ENCODE measurements at places on chromosomes 2 and 18.
A peak's percentile ranks its signal among the peaks of the same experiment; 100 is the strongest.

GRCh38 chr2:241619597-241620418 lies 17.1 kb downstream of the THAP4 start:
- DNase-seq = no peak

- no peak for DNase-seq
These were observed 49.6 kb downstream of the GALNT14 start for GRCh38 chr2:31088504-31089195.

GRCh38 chr18:10037181-10037580 lies 123.4 kb downstream of the VAPA start:
- no peak for DNase-seq

- DNase-seq = no peak
These were observed 67.2 kb downstream of the COLEC12 start for GRCh38 chr18:433298-433697.

GRCh38 chr2:237921967-237922492 lies 44.8 kb upstream of the UBE2F start:
- no peak for DNase-seq

DNA sequence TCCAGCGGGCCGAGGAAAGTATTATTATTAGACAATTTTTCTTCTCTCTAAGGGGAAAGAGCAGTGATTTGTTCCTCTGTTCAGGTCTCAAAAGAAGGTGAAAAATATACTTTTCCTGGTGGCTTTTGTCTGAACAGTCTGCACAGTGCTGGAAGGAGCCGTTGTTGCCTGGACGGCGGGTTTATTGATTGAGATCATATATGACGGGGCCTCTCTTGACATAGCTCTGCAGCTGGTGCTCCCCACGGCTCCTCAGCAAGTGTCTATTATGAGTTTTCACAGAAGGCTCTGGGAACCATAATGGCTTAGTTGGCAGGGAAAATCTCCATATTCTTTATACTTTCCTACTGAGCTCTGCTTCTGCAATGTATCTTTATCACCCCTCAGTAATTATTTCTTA lies 42.9 kb downstream of the FSHR start:
- DNase-seq = no peak

- peak; percentile 63 for DNase-seq
These were observed 32.6 kb upstream of the SPAG16 start for GRCh38 chr2:213251618-213252017.

DNA sequence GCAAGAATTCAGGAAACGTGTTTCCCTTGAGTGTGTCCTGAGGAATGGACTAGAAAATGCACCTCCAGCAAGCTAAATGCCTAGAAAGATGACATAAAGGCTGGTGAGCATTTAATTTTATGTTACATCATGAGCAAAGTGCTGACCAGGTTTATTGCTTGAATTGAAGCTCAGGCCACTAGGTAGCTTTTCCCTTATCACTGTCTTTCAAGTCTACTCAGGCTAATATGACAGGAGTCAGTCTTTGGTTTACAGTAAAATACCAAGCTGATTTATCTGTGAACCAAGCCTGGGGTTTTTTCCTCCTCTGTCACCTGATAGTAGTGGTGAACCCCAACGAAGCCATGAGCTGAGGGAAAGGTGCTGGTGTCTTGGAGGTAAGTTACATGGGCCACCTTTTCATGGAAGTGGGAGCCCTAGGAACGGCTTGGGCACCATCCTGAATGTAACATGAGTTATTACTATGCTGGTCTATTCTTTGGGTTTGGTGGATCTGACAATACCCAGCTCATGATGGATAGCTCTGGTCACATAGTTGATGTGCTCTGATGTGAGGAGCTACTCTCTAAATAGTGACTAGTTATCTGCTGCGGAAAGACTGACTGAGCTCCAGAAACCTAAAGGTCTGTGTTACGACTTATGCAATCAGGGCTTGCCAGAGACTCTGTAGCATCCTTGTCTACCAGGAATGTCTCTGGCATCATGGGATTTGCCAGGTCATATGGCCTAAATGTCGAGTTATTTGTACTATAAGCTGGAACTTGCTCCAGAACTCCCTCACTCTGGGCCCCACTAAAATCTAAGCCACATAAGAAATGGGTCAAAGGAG lies 39.8 kb downstream of the NUP35 start:
- DNase-seq = no peak

All from NCI-H774 (cell line).